ENCODE measurements at places on chromosomes 11 and 22.

- peak; percentile 95 for DNase-seq
Observed at GRCh38 chr11:62004473-62004872, 37.0 kb upstream of the FTH1 start.

DNA sequence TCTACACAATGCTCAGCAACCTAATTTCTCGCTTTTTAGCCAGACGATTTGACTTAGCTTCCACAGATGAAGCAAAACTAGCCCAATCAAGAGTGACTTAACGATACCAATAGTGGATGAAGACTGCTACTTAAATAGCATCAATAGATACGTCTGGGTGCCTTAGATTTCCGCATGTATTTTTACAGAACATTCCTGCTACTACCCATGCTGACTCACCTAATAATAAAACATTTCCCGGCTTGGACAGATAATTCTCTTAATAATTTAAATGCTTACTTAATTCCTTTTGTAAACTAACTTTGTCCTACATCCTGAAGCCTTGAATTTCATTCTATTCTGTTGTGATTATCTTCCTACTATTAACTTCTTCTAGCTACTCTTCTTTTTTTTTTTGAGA, 5.2 kb upstream of the LAYN start:
- DNase-seq, result no peak

GRCh38 chr11:23404225-23405160, 544.2 kb upstream of the CCDC179 start:
- DNase-seq, result no peak

- no peak for DNase-seq
Observed at GRCh38 chr22:26825960-26826935, 168.9 kb downstream of the MIAT start.

DNA sequence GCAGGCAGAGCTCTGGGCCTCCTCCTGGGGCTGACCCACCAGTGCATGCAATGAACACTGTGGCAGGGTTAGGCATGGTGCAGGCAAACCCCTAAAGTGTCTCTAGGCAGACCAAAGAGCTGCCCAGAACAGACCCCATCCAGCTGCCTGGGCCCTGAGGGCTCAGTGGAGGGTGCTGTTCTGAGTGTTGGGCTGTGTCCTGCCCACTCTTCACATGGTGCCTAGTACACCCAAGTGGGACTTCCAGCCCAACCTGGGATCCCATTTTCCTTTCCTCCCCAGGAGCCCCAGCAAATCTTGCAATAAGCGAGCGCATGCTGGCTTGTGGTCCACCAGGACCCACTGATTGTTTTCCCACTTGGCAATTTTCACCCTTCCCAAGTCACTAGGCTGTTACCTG, 26.4 kb downstream of the ARVCF start:
- DNase-seq, result no peak

DNA sequence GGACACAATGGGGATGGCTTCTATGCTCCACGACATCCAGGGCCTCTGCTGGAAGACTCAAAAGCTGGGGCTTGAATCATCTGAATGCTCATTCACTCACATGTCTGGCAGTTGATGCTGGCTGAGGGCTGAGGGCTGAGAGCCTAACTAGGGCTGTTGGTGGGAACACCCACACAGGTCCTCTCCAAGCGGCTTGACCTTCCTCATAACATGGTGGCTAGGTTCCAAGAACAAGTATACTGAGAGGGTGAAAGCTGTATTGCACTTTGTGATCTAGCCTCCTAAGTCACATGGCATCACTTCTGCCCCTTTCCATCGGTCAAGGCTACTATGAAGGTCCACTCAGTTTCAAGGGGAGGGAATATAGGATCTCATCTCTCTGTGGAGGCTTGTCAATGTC, 7.5 kb downstream of the TMEM151A start:
- DNase-seq, result peak; percentile 32

DNA sequence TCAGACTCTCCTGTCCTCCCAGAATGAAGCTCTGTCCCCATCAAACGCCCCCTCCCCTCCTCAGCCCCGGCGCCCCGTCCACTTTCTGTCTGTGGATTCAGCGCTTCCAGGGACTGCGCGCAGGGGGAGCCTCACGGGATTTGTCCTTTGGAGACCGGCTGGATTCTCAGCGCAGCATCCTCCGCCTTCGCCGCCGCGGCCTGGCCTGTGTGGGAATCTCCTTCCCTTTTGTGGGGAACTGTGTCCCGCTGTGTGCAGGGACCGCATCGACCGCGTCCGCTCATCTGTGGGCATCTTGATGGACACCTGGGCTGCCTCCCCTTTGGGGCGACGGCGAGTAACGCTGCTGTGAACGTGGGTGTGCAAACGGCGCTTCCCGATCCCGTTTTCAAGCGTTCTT, 1.1 kb upstream of the SCT start:
- DNase-seq, result no peak

GRCh38 chr11:34308913-34309585, 48.8 kb downstream of the ABTB2 start:
- peak; percentile 94 for DNase-seq

DNA sequence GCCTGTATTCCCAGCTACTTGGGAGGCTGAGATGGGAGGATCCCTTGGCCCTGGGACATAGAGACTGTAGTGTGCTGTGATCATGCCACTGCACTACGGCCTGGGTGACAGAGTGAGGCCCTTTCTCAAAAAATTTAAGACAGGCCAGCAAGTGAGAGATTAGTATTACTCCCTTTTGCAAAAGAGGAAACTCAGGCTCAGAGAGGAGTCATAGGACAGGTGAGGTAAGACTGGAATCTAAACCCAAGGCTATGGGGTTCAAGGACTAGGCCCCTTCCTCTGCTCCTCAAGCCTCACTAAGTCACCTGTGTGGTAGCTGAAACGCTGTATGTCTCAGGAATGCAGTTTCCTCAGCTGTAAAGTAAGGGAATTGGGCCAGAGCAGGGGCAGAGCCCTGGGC, 1.6 kb upstream of the P2RY2 start:
- peak; percentile 47 for DNase-seq

- no peak for DNase-seq
Observed at GRCh38 chr22:20589614-20590476, 82.4 kb downstream of the MED15 start.

DNA sequence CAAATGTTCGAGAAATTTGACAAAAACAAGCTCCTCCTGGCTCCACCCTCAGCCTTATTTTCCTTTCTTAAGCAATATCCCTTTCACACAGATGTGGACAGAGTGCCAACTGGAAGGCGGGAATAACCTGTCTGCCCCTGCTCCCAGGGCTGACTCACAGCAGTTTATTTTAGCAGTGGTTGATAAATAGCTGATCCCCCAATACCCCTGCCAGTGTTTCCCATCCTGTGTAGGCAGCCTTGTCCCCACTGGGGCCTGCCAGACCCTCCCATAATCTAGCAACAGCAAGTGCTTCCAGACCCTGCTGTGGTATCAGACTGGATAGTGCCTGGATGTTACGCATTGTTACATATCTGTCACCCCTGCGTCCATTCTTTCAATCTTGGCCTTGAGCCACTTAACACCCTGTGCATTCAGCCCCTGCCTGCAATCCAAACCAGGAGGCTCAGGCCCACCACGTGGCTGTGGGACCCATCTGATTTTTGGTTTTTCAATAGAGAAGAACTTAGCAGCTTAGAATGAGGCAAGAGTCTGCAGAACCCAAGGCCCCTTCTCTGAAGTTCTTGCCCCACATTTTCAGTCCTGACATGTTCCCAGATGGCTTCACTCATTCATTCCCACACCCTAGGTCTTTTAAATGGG, 53.7 kb downstream of the PARVA start:
- no peak for DNase-seq

DNA sequence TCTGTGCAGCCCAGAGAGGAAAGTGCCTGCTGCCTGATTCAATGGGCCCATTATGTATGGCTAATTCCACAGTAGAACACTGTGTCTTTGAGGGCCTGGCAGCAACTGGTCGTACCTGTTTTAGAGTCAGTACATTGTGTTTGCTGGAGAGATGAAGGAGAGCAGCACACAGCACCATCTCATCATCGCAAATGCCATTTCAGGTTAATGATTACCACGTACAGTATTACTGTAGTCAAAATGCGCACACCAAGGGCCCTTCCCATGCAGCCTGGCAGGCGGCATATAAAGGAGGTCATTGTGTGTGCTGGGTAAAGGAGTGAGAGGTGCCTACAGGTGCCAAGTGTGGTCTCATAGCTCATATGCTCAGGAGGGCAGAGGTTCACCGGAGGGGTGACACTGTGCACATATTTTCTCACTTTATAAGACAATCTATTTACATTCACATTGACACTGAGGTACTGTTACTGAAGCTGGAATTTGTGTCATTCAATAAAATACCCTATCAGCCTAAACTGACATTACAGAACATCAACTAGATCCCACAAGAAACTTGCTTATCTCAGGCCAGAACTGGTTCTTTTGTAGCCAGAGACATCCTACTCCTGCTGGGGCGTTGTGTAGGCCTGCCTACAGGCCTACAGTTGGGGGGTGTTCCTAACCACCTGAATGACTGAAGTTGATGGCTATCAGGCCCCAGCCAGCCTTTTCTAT, 90.4 kb downstream of the APIP start:
- no peak for DNase-seq

- peak; percentile 5 for DNase-seq
Observed at GRCh38 chr22:49046546-49047361, 780.9 kb downstream of the BRD1 start.

DNA sequence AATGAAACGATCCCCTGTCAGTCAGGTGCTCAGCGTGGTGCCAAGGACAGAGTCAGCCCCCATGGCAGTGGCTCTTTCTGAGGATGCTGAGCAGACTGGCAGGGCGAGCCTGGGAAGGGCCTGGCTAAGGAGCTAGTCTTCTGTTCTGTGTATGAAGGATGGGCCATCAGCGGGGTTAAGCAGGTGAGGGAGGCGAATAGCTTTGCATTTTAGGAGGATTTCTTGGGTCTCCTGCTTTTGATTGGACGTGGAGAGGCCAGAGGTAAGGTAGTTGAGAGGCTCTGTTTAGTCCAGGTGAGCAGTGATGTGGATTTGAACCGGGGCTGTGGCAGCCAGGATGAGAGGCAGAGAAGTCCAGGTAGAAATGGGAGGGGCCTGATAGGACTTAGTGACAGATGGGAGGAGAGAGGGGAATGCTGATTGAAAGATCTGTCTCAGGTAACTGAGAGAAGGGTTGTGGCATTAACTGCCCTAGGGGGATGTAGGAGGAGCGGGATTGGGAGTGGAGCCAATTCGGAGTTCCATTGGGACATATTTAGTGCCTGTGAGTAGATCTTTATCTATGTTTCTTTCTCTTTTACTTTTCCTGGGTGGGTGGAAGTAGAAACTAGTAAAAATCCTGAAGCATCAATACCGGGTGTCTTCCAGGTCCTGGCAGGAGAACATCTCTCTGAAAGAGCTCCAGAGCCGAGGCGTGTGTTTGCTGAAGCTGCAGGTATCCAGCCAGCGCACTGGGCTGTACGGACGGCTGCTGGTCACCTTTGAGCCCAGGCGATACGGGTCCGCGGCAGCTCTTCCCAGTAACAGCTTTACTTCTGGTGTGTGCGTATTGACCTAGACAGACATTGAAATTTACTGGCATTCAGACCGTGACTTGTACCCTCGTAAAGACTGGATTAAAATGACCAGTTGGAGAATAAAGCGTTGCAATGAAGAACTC, 2.0 kb downstream of the IGHMBP2 start:
- no peak for DNase-seq

DNA sequence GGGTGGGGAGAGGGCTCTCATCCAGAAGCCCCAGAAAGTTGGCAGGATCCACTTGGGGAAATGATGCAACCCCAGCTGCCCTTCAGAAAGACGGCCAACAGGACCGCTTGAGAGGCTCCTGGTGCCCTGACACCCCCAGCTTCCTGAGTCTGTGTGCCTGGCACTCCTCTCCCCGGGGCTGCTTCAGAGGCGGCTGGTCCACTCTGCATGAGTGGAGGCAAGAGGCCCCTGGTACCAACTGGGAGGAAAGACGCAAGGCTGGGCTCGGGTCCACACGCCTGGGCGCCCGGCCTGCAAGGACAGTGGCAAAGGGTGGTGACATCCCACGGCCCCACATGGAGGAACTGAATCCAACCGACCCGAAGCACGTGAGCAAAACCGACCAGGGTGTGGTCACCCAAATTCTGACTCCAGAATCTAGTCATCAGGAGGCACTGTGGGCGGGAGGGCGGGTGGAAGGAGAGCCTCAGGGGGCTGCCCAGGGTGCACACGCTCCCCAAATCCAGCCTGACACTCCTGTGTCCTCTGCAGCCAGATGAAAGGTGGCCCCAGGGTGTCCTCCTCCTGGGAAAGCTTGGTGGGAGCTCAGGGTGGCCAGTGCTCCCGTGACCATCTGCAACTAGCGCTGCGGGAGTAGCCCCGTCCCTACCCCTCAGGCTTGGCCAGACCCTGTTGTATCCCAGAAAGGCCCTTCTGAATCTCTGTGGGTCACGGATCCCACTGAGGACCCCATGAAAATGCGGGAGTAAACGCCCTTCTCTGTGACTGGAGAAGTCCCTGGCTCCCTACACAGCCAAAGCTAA, 3.7 kb downstream of the RNH1 start:
- DNase-seq, result peak; percentile 89

DNA sequence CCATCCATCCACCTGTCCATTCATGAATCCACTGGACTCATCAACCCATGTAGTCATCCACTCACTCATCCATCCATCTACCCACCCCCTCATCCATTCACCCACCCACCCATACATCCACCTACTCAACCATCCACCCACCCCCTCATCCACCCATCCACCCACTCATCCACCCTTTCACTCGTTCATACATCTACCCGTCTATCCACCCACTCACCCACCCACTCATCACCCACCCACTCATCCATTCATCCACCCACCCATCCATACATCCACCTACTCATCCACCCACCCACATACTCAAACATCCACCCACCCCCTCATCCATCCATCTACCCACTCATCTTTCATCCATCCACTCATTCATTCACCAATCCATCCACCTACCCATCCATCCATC, 37.7 kb downstream of the RTL6 start:
- DNase-seq, result no peak

DNA sequence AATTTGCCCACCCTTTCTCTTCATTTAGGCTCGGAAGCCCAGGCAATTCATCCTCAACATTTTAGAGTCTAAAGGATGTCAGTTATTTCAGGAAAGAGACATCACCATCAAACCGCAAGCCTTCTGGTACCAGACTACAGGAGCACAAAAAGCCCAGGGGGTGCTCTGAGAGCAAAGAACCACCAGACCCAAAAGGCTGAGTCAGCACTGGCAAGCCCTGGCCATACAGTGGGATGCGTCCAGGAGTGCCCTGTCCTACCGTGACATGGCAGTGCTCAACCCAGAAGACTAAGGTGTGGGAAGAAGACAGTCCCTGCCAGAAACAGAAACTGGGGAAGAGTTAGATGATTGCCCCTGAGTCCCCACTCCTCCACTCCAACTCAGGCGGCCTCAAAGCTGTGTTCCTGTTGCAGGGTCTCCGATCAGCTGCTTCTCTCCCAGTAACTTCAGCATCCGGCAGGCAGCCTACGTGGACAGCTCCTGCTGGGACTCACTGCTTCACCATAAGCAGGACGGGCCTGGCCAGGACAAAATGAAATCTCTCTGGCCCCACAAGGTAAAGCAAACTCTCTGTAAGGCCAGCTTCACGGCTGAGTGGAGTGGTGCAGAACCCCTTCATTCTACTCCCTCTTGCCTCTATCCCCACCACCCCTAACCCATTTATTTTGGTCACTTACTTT, 1.5 kb downstream of the PANX3 start:
- DNase-seq, result no peak

Measured in inflammatory macrophage treated with lipopolysaccharide for 1 hour (primary cell).